8988T (cell line): ENCODE measurements at places on chromosomes 6 and 20.

GRCh38 chr20:18048176-18048575 lies 9.5 kb downstream of the OVOL2 start:
- no peak for DNase-seq

DNA sequence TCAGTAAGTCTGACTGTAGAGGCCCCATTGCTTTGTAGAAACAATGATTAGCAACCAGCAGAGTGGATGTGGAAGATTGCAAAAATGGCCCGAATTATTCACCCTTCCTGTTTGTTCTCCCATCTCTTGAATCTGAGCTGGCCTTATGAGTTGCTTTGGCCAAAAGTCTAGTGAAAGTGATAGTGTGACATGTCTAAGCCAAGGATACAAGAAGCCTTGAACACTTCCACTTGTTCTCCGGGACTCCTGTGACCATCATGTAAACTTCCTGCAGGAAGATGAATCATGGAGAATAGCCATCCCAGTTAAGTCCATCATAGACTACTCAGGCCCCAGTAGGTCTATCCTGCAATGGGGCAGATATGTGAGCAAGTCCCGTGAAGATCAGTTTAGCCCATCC lies 252.0 kb upstream of the JAG1 start:
- DNase-seq, result no peak

DNA sequence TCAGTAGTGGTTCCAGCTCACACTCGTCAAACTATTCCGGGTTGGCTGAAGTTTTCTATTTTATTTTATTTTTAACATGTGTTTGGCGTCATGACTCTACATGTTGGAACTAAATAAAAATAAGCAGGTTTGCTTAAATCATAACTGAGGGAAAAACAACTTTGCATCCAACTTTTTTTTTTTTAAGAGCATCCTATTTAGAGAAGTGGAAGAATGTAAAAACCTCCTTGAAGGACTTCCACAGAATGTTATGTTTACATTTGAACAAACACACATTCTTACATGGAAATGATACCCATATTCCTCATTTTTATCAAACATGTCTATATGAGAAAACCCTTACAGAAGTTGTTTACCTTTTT lies 659 bp downstream of the PRDM1 start:
- DNase-seq, result no peak

- no peak for DNase-seq
Observed at GRCh38 chr20:17971300-17972013, 2.6 kb downstream of the MGME1 start.

DNA sequence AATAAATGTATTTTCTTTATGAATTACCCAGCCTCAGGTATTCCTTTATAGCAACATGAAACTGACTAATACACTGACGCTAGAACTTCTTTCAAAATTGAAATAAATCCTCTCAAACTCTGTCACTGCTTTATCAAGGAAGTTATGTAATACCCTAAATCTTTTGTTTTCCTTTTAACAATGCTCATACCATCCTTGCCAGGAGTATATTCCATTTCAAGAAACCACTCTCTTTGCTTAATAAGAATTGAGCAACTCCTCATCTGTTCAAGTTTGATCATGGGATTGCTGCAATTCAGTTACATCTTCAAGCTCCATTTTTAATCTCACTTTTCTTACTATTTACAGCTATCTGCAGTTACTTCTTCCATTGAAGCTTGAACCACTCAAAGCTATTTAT lies 707.6 kb upstream of the MARCKS start:
- no peak for DNase-seq

DNA sequence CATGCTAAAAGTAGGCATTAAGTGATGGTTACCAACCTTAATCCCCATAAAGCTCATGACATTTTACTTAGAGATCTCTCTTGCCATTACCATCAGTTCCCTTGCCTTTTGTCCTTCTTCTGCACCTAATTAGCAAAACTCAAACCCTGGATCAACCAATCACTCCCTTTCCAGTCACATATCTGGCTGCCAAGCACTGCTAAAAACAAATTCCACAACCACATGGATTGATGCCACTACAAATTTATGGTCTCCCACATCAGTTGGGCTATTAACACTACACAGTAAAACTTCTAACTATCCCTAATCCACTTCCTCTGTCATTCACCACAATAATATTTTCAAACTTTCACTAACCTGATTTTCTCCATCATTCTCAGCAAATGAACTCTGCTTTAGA lies 54.3 kb upstream of the RNF146 start:
- no peak for DNase-seq

GRCh38 chr6:110520992-110521543 lies 44.7 kb upstream of the SLC22A16 start:
- no peak for DNase-seq

- DNase-seq, result peak; percentile 29
Observed at GRCh38 chr6:16964553-16965499, 137.0 kb upstream of the STMND1 start.

- no peak for DNase-seq
Observed at GRCh38 chr6:7315948-7316365, 3.0 kb upstream of the SSR1 start.

GRCh38 chr6:4890191-4890590 lies 113.6 kb downstream of the RPP40 start:
- no peak for DNase-seq

DNA sequence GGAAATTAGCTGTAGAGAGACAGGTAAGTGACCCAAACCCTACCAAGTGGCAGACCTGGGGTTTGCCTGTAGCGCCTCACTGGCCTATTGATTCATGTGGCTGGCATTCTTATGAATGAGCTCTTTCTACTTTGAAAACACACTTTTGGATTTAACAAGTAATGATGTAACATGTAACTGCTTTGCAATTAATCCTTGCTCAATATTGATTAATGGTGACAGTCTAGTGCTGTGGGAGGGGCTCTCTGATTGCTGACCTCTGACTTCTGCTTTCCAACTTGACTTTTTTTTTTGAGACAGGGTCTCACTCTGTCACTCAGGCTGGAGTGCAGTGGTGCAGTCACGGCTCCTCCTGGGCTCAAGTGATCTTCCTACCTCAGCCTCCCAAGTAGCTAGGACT lies 82.7 kb downstream of the TIAM2 start:
- no peak for DNase-seq

DNA sequence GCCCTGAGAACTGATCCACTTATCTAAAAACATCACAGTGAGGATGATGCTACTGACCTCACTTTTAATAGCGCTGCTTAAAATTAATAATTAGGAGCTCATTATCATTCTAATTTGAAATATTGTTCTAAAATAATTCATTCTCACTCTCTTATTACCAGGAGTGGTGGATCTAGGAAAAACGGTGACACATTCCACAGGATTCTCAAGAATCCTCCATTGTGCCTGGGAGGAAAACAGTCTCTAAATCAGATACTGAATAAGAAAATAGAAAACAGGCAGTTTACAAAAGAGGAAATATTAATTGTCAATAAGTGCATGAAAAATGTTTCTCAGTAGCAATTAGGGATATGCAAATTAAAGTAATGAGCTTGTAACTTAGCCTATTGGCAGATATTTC lies 187.4 kb downstream of the TENT5A start:
- no peak for DNase-seq

DNA sequence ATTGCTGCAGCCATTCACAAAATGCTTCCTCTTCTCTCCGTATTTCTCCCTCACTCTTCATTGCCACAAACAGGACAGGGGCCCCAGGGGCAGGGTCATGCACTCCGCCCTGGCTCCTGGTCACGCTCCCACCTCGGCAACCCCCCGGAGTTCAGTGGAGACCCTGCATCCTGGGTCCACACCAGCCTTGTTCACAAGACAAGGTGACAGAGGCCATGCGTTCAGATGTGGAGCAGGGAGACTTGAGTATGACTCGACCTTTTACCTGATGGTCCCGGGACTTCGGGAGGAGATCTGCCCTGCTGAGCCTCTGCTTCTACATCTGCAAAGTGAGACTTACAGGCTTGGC lies 49.4 kb downstream of the ANKRD60 start:
- no peak for DNase-seq

- no peak for DNase-seq
Observed at GRCh38 chr6:15623276-15624116, 39.3 kb downstream of the DTNBP1 start.

- DNase-seq, result no peak
Observed at GRCh38 chr6:42099340-42100028, 42.9 kb downstream of the C6orf132 start.

DNA sequence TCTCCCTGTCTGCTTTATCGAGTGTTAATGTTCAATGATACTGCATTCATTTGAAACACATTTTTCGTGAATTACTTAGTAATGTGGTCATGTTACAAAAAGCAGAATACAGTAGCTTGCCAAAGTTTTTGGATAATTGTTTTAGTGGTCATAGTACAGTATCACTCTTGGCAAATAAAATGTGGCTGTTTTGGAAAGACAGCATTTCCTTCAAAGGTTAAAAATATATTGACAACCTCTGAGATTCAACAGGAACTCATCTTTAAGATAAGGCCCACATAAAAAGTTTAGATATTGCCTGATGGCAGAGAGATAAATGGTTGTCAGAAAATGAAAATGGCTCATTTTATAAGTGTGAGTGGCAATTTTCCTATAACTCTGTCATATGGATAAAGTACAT lies 297.7 kb upstream of the MAN1A1 start:
- no peak for DNase-seq
